D721Med (cell line): ENCODE measurements at places on chromosomes 3 and 15.
A peak's percentile ranks its signal among the peaks of the same experiment; 100 is the strongest.

- DNase-seq = no peak
These were observed 360.2 kb upstream of the NR2F2 start for GRCh38 chr15:95970326-95970725.

- DNase-seq = no peak
These were observed 167.4 kb downstream of the ADAMTS17 start for GRCh38 chr15:100174159-100174903.

DNA sequence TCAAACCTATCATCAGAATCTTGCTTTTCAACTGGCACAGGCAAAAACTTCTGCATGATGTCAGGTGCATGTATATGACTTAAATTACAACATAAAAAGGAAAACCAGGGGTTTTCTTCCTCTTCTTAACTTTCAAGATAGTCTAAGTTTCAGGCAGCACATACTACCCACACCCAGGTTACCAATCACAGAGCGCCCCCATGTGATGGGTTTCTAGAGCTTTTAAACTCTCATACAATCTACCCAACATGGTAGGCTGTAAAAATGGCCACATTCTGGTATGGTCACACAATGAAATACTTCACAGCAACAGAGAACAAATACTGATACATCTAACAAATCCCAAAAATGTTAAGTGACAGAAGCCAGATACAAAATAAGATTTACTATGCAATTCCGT lies 7.4 kb downstream of the MESD start:
- DNase-seq = no peak

DNA sequence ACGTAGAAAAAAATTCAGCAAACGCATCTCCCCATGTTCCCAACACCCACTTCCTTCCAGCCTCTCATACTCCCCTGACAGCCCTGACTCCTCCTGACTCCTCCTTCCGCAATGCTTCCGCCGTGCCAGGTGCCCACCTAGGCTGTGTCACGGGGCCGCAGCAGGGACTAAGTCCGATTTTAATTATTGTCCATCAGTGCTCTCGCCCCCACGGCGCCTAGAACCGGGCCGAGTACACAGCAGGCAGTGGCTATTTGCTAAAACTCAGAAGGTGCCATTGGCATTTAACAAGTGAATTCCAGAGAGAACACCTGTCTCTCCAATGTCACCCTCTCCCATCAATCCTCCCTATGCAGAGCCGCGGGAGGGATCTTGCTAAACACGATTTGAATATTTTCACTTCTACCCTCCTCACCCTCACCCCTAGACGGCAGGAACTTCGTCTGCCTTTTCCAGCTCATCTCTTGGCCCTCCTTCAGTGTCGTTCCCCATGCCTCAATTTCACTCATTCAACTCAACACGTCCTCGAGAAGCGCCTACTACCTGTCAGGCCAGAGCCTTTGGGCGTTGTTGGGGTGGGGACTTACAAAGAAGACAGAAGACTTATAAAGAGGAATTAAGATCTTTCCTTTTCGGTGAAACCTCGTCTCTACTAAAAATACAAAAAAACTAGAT lies 11.5 kb upstream of the SHF start:
- DNase-seq = no peak

GRCh38 chr3:156685198-156685597 lies 10.8 kb downstream of the TIPARP start:
- DNase-seq = no peak

GRCh38 chr3:164095279-164095678 lies 983.0 kb downstream of the SI start:
- DNase-seq = no peak

DNA sequence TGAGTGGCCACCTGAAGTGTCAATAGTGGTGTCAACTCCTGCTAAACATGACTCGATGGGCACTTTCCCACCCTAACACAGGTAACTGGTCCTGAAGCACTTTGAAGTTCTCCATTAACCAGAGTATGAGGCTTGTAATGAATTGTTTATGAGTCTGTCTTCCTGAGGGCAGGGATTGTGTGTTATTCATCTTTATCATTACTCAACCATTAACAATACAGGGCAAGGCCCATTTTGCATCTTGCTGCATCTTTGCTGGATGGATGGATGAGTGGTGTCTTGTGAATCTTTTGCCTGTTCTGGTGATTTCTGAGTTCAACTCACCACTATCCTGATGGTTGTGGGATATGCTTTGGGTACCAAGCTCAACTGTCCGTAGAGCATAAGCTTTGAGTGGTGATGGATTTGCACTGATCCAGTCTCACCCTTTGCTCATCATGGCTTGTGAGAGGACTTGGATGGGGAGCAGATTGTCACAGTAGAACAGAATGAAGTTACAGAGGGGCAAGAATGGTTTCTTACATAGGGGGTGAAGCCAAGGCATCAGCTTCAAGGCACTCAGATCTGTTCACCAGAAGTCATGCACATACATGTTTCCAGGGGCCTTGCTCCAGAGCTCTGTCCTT lies 22.3 kb upstream of the EPB42 start:
- DNase-seq = no peak

- DNase-seq = no peak
These were observed 12.9 kb upstream of the ANKRD28 start for GRCh38 chr3:15810702-15811101.

- DNase-seq = no peak
These were observed 13.8 kb upstream of the CCR9 start for GRCh38 chr3:45872569-45872968.

DNA sequence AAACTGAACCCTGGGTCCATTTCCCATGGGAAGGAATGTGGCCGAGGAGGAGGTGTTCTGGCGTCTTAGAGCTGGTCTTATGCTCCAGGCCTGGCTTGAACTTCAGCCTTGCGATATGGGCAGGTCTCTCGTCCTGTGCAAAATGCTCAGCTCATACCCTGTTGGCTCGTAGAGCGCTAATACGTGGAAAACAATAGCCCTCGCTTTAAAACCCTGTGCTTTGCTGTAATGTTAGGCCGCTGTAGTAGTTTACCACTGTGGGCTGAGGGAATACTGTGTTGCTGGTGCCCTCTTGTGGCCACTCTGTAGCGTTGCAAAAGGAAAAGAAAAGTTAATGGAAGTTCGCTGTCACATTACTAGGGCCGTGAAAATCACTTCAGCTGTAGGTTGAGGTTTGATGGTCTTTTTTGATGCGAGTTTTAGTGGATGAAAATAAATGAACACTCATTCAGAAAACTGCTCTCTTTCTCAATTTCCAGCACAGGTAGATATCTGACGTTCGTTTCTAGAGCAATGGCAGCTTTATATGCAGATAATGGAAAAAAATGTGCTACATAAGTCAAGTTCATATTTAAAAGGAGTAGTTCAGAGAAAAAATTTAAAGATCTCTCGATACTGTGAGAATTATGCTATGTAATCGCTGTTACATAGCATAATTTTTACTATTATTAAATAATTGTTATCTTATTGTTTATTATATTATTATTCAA lies 92.9 kb downstream of the MCTP2 start:
- DNase-seq = peak; percentile 13

GRCh38 chr3:70532806-70533205 lies 220.4 kb upstream of the MDFIC2 start:
- DNase-seq = no peak

DNA sequence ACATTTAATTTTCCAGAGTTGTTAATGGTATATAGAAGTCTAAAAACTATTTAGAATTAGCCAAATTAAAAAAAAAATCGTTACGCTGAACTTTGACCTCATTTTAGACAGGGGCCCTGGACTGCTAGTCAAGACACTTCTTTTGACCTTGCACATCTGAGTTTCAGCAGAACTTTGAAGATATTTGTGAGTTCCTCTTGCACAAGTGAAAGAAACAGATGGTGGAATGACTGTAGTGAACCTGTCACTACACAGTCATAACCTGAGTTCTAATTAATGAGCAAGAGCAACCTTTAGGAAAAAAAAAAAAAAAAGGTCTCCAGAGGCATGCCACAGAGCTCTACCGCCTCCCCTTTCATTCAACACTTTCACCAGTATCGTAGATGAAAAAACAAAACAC lies 5.3 kb downstream of the MYO5C start:
- no peak for DNase-seq

DNA sequence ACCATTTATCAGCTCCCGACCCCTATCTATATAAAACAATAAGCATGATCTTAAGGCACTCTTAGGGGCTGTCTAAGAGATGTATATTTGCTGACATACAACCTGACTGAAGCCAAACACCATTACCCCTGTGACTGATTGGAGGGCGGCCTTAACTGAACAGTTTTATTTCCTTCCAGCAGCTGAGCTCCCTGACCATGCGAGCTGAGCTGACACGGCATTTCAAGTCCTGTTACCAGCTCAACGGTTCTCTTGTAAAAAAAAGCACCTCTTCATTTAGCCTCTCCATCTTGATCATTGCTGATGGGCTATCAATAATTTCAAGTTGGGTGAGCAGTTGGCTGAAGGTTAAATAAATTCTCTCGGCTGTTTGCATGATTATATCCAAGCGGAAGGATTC lies 33.4 kb upstream of the BNIP2 start:
- DNase-seq = no peak

GRCh38 chr15:73712107-73712506 lies 27.9 kb downstream of the CD276 start:
- DNase-seq = no peak

- DNase-seq = no peak
These were observed 232.4 kb downstream of the ADAMTSL3 start for GRCh38 chr15:83886321-83886720.

- DNase-seq = no peak
These were observed 64.3 kb downstream of the IGF2BP2 start for GRCh38 chr3:185760550-185760949.

GRCh38 chr3:45241206-45241605 lies 15.1 kb upstream of the TMEM158 start:
- no peak for DNase-seq

DNA sequence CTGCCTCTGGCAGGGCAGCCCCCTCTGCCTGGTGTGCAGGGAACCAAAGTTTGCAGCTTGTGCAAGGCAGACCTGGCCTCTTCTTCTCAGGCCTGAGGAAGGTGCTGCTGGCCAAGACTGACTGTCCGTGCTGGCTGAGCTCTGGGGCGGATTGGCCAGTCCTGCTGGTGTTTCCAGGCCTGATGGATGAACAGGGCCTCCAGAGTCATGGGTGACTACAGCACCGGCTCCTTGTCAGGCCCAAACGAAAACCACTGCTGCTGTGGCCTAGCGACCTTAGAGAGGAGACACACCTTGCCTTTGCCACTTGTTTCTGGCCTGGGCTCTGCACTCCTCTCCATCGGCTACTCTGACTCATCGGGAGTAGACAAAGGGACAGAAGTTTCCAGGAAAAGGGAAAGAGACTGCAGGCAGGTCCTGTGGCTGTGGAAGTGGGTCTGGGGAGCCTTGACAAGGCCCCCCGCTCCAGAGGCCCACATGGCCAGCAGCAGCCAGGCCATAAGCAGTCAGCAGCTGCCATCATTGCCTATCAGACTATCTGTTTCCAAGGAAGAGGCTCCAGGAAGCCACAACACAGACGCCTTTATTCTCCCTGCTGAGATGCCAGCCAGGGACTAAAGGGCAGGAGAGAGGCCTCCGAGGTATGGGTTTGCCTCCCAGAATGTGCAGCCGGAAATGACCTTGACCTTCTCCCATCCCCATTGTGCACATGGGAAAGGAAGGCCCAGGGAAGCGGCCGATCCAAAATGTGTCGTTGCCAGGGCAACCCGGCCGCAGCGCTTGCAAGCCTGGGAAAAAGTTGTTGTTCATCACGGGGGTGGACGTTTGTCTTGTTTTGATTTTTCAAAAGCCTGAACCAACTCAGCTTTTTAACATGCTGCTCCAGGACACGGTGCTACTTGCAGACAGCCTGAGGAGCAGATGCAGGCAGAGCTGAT lies 160.5 kb downstream of the CHSY1 start:
- DNase-seq = no peak

DNA sequence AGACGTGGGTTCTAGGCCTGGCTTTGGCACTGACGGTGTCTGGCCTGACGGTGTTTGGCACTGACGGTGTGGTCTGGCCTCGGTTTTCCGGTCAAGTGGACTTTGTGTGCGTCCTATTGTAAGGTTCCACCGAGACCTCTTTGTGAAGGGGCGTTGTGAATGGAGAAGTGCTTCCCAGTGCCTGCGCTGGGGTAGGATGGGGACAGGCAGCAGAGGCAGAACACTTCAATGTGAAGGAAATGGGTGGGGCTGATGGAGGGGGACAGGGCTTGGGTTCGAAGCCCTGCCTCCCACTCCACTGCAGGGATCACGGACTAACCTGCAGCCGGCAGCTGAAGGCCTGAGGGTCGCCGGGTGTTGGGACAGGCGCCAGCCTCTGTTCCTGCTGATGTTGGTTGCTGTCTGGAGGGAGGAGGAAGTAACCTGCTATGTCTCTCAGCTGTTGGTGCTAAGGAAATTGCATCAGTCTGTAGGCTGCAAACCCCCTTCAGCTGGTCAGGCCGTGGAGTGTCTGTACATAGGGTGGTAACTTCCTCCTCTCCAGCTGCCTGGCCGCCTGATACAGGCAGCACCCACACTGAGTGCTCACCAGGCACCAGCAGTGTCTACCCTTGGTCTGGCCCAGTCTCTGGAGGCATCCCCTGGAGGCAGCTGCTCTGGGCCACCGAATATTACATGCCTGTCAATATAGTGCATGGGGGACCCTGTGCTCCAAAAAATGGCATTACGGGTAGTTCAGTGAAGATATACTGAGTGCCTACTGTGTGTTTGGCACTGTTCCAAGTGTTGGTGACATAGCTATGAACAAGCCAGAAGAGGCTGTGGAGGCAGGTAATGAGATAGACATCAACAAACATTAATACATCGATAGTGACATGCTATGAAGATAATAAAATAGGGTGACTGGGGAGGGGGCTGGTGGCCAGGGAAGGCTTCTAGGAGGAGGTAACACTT lies 1.1 kb downstream of the TM6SF1 start:
- no peak for DNase-seq

- DNase-seq = no peak
These were observed 71.1 kb downstream of the HMCES start for GRCh38 chr3:129349791-129350190.

GRCh38 chr3:30258426-30259392 lies 347.7 kb upstream of the TGFBR2 start:
- no peak for DNase-seq

DNA sequence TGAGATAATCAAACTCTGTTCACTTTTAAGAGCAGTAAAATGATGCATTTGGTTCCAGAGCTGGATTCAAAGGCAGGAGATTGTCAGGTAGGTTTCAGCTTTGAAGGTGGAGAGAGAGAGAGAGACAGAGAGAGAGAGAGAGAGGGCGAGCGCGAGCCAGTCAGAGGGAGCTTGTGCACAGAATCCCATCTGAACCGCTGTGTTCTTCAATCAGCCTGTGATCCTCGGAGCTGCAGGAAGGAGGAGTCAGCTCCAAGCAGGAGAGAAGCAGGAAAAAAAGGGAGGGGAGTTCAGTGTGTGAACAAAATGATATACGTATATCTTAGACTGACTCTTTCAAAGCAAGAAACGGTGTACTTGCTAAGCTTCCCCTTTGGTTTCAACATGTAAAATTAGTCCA lies at the start of gene GPR149:
Gene GPR149, minus strand, starts transcription at position 177 of the 400 bp plus-strand sequence. CDS start 575 bp downstream, outside the sequence.
- DNase-seq = no peak
